Endothelial cell of umbilical vein (primary cell): ENCODE measurements at places on chromosomes 11 and 22.

DNA sequence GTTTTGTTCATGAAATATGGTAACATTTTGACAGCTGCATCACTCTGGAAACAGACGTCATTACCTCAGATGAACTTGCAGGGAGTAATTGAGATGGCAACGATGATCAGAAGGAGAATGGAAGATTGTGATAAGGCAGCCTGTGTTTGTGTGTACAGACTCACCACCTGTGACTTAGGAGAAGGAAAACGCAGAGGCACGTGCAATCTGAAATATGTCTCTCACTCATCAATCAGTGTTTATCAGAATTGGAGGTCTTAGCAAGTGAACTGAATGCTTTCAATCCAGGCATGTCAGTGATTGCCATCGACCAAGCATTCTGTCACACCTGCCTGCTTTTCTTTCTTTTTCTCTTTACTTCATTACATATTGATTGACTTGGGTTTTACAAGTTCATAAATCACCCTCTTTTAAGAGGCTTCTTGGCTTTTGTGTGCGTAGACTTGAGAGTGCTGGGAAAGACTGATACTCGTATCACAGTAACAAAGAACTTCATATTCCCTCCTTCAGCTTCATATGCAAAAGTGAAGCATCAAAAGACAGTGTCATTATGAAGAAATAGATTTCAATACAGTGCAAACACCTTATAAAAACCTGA, 24.6 kb downstream of the FAT3 start:
- DNase-seq = no peak

DNA sequence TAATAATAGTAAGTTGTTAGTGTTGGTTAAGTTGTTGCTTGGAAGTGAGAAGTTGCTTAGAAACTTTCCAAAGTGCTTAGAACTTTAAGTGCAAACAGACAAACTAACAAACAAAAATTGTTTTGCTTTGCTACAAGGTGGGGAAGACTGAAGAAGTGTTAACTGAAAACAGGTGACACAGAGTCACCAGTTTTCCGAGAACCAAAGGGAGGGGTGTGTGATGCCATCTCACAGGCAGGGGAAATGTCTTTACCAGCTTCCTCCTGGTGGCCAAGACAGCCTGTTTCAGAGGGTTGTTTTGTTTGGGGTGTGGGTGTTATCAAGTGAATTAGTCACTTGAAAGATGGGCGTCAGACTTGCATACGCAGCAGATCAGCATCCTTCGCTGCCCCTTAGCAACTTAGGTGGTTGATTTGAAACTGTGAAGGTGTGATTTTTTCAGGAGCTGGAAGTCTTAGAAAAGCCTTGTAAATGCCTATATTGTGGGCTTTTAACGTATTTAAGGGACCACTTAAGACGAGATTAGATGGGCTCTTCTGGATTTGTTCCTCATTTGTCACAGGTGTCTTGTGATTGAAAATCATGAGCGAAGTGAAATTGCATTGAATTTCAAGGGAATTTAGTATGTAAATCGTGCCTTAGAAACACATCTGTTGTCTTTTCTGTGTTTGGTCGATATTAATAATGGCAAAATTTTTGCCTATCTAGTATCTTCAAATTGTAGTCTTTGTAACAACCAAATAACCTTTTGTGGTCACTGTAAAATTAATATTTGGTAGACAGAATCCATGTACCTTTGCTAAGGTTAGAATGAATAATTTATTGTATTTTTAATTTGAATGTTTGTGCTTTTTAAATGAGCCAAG, 2.7 kb downstream of the NEAT1 start:
- DNase-seq = peak; percentile 65

DNA sequence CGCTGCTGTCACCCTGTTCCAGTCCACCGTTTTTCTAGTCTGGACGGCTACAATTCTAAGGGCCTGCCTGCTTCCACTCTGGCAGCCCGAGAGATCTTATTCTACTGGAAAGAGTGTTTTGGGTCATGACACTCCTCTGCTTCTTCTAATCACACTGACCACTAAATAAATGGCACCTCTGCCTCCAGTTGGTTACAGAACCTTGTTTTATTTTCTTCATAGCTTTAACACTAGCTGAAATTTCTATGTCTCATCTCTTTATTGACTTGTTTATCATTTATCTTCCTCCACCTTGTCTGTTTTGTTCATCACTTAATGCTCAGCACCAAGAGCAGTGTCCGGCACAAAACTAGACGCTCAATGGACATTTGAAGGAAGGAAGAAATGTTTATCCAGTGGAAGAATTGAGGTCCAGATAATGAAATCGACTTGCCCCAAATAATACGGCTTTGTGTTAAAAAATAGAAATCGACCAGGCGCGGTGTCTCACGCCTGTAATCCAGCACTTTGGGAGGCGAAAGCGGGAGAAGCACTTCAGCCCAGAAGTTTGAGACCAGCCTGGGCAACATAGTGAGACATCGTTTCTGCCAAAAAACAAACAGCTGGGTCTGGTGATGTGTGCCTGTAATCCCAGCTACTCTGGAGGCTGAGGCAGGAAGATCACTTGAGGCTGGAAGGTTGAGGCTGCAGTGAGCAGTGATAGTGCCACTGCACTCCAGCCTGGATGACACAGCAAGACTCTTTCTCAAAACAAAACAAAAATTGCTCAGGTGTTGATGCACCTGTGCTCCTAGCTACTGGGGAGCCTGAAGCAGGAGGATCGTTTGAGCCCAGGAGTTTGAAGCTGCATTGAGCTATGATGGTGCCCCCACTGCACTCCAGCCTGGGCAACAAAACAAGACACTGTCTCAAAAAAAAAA, 693 bp upstream of the PRR14L start:
- no peak for DNase-seq

GRCh38 chr11:10407749-10408685, 47.0 kb upstream of the AMPD3 start:
- DNase-seq = no peak

- DNase-seq = no peak
Observed at GRCh38 chr22:49820984-49821383, 6.7 kb downstream of the BRD1 start.
